ENCODE measurements at places on chromosomes 12 and 14. TPM values are rescaled to one million over a fixed set of nuclear protein-coding genes. Genes with fewer than 3 reads are reported as not detected.

C12orf56 gene
- 2.8 TPM for total RNA-seq

STON2 gene
- total RNA-seq: 0.36 TPM

- peaks cover 22% of the 10 kb centered on the region for H3K36me3 ChIP-seq
- H3K4me1 ChIP-seq: no peaks in the 10 kb centered on the region
- no peak overlapping the region for H3K27ac ChIP-seq
- H3K27me3 ChIP-seq: no peaks in the 10 kb centered on the region
- no peak overlapping the region for H3K4me3 ChIP-seq
- no peak for DNase-seq
Observed at GRCh38 chr12:66119229-66119869, 11.2 kb downstream of the LLPH start.

DNA sequence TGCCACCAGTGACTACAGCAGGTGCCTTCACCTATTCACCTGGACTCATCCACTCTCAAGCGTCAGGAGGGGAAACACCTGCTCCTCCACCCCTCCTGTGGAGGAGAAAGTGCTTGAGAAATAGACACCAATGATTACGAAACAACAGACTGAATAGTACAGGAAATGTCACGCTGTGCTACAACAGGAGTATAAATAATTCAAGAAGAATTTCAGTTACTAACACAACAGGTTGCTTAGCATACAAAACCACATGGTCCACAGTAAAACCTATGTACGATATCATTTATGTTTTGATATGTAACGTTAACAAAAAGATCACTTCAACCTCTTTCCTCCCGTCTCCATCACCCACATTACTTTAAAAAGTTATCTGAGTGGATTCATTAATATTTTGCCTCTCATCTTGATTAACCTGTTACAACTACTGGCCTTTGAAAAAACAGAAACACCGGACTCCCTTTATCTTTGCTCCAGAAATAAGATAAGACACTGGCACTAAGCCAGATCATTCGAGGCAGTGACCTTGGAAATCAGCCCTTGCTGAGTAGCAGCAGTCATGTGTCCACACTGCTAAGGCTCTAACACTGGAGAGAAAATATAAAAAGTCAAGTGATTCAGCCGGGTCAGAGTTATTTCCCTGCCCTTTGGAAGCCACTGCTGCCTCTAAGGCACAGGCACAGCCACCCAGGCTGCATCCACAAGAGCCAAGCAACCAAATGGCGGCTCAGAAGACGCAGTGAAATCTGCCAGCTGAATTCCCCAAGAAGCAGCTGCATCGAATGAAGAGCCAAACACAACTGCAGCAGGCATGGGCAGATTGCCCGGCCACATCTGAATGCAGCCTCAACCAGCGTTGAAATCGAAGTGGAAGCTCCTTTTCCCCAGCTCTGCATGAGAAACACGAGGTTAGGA, 40.9 kb downstream of the NT5DC3 start:
- H3K4me1 ChIP-seq: peaks cover 15% of the 10 kb centered on the region
- peaks cover 5% of the 10 kb centered on the region for H3K36me3 ChIP-seq
- H3K27me3 ChIP-seq: no peaks in the 10 kb centered on the region
- H3K4me3 ChIP-seq: no peak overlapping the region
- DNase-seq: no peak

EGLN3 gene
- total RNA-seq: 3.6 TPM

- H3K27me3 ChIP-seq: no peaks in the 10 kb centered on the region
- no peaks in the 10 kb centered on the region for H3K4me1 ChIP-seq
- no peak overlapping the region for H3K27ac ChIP-seq
- DNase-seq: no peak
Observed at GRCh38 chr14:58762629-58763028, 124.9 kb downstream of the DACT1 start.

GRCh38 chr12:122807651-122808050, 27.6 kb upstream of the HIP1R start:
- H3K27me3 ChIP-seq: no peaks in the 10 kb centered on the region
- no peaks in the 10 kb centered on the region for H3K36me3 ChIP-seq
- no peak overlapping the region for H3K4me3 ChIP-seq
- H3K4me1 ChIP-seq: no peaks in the 10 kb centered on the region
- H3K27ac ChIP-seq: no peak overlapping the region

NXPH4 gene
- total RNA-seq: 2.1 TPM

DNA sequence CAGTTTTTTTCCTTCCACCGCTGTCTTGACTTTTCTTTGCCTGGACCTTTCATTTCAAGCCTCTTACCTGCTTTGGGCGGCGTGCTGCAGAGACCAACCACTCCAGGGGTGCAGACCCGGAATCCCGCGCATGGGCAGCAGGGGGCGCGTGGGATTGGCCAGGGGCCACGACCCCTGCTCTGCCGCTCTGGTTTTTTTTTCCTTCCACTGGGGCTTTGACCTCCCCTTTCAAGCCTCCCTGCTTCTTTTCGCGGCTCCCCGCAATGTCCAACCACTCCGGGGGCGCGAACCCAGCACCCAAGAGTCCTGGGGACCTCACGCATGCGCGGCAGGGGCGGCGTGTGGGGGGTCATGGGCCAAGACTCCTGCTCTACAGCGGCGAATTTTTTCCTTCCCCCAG, 325.1 kb downstream of the ALG10 start:
- H3K27me3 ChIP-seq: no peaks in the 10 kb centered on the region
- H3K27ac ChIP-seq: peak overlapping the region; percentile 36
- peak overlapping the region; percentile 68 for H3K4me3 ChIP-seq
- no peaks in the 10 kb centered on the region for H3K36me3 ChIP-seq
- peaks cover 64% of the 10 kb centered on the region for H3K4me1 ChIP-seq
- no peak for DNase-seq

DNA sequence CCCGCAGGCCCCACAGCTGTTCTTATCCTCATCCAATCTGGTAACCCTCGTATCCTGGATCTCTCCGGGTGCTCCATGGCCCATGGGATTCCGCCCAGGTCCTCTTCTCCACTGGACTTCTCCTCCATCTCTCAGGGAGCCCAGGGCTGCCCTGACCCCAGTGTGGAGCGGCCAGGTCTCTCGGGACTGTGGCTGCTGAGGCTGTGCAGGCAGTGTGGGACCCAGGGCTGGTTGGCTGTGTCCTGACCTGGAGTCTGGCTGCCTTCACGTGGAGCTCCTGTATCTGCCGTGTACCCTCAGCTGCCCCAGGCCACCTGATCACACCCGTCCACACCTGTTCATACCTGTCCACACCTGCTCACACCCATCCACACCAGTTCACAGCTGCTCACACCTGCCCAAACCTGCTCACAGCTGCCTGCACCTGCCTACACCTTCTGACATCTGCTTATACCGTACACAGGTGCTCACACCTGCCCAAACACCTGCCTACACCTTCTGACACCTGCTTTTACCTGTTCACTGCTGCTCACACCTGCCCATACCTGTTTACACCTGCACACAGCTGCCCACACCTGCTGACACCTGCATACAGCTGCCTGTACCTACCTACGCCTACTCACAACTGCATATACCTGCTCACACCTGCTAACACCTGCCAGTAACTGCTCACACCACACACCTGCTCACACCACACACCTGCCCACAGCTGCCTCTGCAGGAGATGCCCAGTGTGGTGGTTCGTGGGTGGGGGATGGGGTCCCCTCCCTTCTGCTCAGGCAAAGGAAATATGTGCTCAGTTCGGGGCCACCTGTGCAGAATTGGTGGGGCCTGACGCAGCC, 92.2 kb downstream of the GALNT9 start:
- H3K4me1 ChIP-seq: no peaks in the 10 kb centered on the region
- H3K36me3 ChIP-seq: no peaks in the 10 kb centered on the region
- no peak overlapping the region for H3K4me3 ChIP-seq

FITM1 gene
- 0.46 TPM for total RNA-seq

GRCh38 chr14:24057271-24057670, 5.5 kb downstream of the CARMIL3 start:
- no peaks in the 10 kb centered on the region for H3K27me3 ChIP-seq
- H3K36me3 ChIP-seq: no peaks in the 10 kb centered on the region
- H3K27ac ChIP-seq: no peak overlapping the region

DNA sequence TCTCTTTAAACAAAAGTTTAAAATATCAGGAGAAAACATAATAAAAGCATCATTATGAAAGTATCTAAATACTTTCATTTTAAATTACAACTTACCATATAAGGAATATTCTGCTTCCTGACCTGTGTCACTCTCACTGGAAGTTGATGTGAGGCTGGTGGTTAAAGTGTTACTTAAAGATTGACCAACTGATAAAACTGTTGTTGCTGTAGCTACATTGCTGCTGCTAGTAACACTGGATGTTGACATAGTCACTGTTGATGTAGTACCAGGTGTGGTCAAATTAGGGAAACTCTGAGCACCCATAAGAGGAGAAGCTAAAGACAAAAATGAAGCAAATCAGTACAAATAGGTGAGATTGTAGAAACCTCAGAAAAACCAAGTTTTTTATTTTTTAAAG, 79.9 kb downstream of the HECTD1 start:
- no peak overlapping the region for H3K4me3 ChIP-seq
- H3K27ac ChIP-seq: no peak overlapping the region
- DNase-seq: no peak
- no peaks in the 10 kb centered on the region for H3K27me3 ChIP-seq
- no peaks in the 10 kb centered on the region for H3K4me1 ChIP-seq

PDE3A gene
- 0.03 TPM for total RNA-seq

SLC39A5 gene
- total RNA-seq: 0.23 TPM

DNA sequence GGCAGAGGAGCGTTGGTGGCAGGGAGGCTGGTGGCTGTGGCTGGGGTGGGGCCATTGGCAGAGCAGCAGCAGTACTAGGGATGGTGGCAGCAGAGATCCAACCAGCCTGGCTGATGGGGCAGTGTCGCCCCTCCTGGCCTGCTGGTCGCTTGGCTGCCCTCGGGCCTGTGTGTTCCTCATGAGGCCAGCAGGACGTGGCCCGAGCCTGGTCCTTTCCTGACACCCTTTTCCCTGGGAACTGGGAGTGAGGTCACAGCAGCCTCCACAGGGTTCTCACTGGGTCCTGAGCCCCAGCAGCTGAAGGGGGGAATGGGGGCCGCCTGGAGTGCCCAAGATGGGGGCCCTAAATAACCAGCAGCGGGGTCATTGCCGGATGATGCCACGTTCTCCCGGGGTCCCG, 46.1 kb downstream of the KIF26A start:
- H3K27ac ChIP-seq: no peak overlapping the region
- no peak overlapping the region for H3K4me3 ChIP-seq
- no peaks in the 10 kb centered on the region for H3K36me3 ChIP-seq
- no peaks in the 10 kb centered on the region for H3K4me1 ChIP-seq
- H3K27me3 ChIP-seq: no peaks in the 10 kb centered on the region

DNA sequence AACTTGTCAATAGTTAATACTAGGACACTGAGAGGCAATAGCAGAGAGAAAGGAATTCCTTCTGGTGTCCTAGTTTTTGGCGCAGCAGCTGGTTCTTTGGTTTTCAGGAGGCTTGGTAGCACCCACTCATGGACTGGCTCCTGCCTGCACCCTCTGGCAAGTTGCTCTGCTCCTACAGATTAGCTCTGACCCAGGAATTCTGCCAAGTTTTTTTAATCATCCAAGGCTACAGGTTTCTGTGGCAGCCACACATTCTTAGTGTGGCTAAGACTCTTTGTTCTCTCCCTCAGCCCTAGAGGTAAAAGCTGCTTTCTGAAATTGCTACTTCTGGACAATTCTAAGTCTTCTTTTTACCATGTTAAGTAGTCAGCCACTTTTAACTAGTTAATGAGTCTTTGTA, 72.0 kb upstream of the FKBP4 start:
- no peaks in the 10 kb centered on the region for H3K4me1 ChIP-seq
- no peaks in the 10 kb centered on the region for H3K27me3 ChIP-seq
- no peaks in the 10 kb centered on the region for H3K36me3 ChIP-seq
- H3K4me3 ChIP-seq: no peak overlapping the region

DNA sequence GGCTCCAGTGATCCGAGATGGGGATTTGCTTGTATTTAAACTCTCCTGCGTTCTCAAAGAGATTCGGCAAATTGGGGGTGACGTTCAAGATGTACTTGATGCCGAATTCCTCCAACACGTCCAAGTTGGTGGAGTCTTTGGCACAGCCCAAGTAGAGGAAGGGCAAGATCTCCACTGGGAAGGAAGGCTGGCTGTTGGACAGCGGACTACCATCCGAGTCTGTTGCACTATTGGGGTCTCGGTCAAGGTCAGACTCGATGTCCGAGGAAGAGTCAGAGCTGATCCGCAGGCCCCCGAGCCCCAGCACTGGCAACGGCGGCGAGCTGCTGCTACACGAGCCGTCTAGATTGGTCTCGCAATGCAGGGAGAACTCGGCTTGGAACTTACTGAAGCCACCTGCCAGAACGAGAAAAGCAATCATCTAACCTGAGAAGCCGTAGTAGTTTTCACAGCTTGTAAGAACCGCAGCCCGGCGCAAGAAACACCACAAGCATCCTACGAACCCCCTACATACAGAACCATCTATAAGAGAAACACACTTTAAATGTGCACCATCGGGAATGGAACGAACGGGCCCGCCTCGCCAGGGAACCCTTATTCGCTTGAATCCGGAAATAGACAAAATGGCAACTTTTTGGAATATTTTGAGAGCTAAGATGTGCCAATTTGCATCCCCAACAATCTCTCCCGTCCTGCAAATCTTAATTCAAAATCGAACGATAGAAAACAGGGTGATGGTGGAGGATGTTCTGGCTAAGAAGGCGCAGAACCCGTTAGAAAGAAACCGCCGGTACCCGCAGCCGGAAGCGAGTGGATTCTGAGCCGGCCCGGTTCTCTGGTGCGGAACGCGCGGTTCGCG, 1.4 kb downstream of the DUSP6 start:
- no peaks in the 10 kb centered on the region for H3K27me3 ChIP-seq
- peak overlapping the region; percentile 86 for H3K4me3 ChIP-seq
- peaks cover 38% of the 10 kb centered on the region for H3K4me1 ChIP-seq
- H3K27ac ChIP-seq: peak overlapping the region; percentile 86
- DNase-seq: no peak

CLEC6A gene
- not detected for total RNA-seq

- H3K27me3 ChIP-seq: no peaks in the 10 kb centered on the region
- H3K4me3 ChIP-seq: no peak overlapping the region
- H3K36me3 ChIP-seq: no peaks in the 10 kb centered on the region
- no peaks in the 10 kb centered on the region for H3K4me1 ChIP-seq
- H3K27ac ChIP-seq: no peak overlapping the region
Observed at GRCh38 chr12:125132698-125133400, 67.6 kb downstream of the AACS start.

DPPA3 gene
- not detected for total RNA-seq

GRCh38 chr14:104435147-104436046, 144.2 kb upstream of the C14orf180 start:
- H3K4me3 ChIP-seq: no peak overlapping the region
- DNase-seq: no peak
- no peaks in the 10 kb centered on the region for H3K27me3 ChIP-seq
- no peaks in the 10 kb centered on the region for H3K4me1 ChIP-seq
- no peaks in the 10 kb centered on the region for H3K36me3 ChIP-seq

DNA sequence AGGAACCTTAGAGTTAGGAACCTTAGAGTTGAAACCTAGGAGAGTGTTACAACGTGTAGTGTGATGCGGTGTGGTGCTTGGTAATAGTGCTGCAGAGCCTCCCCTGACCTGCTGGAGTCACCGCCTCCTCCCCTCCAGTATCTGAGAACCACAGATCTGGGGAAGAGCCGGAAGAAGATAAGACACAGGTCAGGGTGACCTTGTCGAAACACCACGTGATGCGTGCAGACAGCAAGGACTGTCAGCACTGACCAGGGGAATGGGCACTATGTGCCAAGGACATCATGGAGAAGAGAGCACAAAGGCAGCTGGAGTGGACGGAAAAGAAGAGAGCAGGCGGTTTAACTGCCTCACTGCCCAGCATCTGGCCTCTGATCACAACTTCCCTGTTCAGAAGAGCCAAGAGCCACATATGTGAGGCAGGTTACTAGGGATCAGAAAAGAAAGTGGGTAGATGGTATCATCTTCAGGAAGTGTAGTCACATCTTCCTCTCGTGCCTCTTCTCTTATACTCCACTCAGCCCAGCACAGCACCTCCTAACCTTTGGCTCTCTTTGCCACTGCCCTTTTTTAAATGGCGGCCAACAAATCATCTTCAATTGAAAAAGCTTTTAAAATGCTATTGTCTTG, 93.7 kb downstream of the TESC start:
- H3K4me1 ChIP-seq: no peaks in the 10 kb centered on the region
- no peak overlapping the region for H3K4me3 ChIP-seq
- no peak for DNase-seq
- no peaks in the 10 kb centered on the region for H3K27me3 ChIP-seq
- no peak overlapping the region for H3K27ac ChIP-seq
